Activated T-cell treated with anti-CD3 and anti-CD28 coated beads for 1 hour (primary cell): ENCODE measurements at places on chromosomes 13 and 19.

DNA sequence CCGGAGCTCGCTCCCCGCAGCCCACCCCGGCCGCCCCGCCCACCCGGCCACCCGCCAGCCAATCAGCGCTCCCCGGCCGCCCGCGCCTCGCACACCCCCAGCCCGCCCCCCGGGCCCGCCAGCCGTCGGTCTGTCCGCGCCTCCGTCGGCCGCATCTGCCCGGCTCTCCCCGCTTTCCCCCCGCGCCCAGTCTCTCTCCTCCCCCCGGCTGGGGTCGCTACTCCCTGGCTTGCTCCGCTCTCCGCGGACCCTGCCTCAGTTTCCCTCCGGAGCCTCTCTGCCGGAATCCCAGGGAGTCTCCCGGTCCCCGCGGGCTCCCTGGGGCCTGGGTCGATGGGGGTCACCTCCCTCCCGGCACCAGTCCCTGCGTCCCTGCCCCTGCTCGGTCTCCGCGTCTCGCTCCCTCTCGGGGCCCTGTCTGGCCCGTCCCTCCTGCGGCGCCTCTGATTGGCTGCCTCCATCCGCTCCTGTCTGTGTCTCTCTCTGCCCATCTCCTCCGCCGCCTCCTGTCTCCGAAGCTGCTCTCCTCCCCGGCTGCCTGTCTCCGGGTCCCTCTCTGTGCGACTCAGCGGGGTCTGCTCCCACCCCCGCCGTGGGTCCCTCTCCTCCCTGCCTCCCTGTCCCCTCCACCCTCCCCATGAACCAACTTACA is 484 bp downstream of the IL11 start:
- no peak for DNase-seq

- no peak for DNase-seq
These were observed 10.6 kb downstream of the FUT6 start for GRCh38 chr19:5828661-5829566.

DNA sequence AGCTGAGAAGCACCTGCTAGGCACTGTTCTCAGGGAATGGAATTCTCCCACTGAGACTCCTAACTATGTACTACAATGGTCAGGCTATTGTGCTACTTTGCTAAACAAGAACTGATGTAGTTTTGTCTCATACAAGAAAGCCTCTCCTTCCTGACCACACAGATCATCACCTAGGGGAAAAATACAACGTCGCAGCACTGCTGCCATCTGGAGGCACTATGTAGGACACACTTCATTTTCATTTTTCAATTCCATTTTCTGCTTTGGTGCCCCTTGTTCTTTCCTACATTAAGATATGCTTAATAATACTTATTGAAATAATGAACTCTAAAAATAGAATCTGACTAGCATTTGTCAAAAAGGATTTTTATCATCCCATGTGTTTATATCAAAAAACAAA is 21.1 kb downstream of the PROSER1 start:
- no peak for DNase-seq

GRCh38 chr19:33883859-33884519 is 87.3 kb downstream of the KCTD15 start:
- DNase-seq = no peak

GRCh38 chr13:50229960-50230661 is 214.9 kb downstream of the KCNRG start:
- no peak for DNase-seq

DNA sequence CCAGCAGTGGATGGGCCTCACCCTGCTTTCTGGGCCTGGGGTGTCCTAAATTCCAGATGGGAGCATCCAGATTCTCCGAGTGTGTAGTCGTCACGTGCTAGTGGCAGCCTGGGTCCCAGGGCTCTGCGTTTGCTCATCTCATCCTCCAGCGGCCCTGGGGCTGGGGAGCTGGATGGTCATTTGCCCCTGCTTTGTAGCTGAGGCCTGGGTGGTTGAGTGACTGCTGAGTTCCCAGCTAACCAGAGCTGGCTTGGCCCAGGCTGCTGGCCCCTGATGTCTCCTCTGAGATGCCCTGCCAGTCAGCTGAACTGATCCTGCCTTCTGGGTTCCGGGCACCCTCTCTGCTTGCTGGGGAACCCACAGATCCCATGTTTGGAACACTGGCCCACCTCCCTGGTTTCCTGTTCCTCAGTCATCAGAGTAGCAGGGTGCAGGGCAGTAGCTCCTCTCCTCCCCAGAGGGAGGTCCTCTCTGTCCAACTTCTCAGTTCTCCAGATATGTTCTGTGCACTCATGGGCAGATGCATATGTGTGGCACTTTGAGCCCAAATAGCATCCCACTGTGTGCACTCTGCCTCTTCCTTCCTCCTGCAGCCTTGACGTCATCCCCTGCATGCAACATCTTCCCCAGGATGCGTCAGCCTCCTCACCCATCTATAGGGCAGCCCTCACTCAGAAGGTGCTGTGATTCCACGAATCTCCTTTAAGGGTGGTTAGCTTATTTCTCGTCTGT is 22.4 kb upstream of the CRTC1 start:
- DNase-seq = no peak

DNA sequence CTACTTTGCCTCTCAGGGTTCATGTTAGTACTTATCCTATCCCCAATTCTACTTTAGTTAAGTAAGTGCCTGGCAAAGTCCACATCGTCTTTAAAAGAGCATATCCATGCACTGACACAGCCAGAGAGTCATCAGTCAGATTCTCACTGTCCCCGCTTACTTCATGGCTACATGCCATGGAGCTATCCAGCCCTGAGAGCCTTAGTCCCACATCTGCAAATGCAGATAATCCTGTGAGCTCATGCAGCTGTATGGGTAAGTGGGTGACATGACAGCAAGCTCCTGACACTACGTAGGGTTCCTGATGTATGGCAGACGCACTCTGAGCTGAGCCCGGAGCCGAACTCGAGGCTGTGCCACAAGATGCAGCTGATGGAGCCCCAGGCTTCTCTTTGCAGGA is 661.5 kb downstream of the LIG4 start:
- no peak for DNase-seq
